ENCODE measurements at places on chromosomes 11 and 22.

- no peak for DNase-seq
These were observed 49.5 kb downstream of the MCHR1 start for GRCh38 chr22:40728731-40729189.

DNA sequence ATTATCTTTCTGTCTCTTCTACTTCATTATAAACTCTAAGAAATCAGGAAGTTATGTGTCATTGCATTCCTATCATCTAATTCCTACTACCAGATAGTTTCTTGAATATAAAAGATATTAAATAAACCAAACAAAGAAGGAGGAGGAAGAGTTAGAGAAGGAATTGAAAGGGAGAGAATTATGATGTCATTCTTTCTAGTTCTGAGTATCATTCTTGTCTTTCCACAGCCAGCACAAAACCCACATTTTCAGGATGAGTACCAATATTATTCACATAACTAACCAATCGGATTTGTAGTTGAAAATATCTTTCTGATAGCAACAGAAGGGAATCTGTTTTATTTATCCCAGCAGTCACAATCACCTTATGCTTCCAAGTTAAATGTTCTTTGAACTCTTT is 13.3 kb downstream of the MS4A13 start:
- DNase-seq: no peak

DNA sequence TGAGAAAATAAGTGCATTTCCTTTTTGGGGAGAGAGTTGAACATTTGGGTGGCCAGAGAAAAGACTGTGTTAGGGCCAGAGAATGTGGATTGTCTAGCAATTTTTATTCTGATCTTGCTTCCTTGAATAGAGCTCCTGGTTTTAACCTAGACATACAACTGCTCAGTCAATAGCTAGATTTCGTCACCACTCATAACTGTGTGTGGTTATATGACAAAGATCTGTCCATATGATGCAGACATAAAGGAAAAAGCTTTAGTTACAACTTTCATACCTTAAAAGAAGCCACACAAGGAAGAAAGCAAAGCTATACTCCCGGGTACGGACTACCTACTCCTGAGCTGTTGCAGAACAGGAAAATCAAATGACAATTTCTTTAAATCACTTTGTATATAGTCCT is 37.2 kb downstream of the MS4A6A start:
- DNase-seq: no peak

- no peak for DNase-seq
These were observed 23.8 kb downstream of the UPB1 start for GRCh38 chr22:24518771-24519485.

GRCh38 chr22:46469711-46470110 is 67.7 kb downstream of the CELSR1 start:
- DNase-seq: no peak

All from AG20443 (cell line).